ENCODE measurements at places on chromosomes 16 and 17.
A peak's percentile ranks its signal among the peaks of the same experiment; 100 is the strongest.

DNA sequence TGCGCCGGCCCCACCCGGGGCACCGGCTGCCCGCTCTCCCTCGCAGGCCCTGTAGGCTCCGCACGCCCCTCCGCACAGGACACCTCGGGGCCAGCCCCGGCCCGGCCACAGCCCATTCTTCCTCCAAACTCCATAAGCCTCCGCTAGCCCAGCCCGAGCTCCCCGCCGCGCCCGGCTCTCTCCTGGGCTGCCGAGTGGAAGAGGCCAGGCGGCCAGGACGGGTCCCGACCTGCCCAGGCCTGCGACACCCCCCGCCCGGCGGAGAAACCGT is 397 bp downstream of the NCOR1 start:
- no peak for DNase-seq

DNA sequence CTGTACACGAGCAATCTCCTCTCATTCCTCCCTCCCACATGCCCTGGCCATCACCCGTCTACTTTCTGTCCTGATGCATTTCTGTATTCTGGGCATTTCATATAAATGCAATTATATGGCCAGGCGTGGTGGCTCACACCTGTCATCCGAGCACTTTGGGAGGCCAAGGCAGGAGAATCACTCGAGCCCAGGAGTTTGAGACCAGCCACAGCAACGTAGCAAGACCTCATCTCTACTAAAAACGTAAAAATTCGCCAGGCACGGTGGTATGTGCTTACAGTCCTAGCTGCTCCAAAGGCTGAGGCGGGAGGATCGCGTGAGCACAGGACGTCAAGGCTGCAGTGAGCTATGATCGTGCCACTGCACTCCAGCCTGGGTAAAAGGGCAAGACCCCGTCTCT is 4.8 kb downstream of the MEAK7 start:
- DNase-seq = no peak

DNA sequence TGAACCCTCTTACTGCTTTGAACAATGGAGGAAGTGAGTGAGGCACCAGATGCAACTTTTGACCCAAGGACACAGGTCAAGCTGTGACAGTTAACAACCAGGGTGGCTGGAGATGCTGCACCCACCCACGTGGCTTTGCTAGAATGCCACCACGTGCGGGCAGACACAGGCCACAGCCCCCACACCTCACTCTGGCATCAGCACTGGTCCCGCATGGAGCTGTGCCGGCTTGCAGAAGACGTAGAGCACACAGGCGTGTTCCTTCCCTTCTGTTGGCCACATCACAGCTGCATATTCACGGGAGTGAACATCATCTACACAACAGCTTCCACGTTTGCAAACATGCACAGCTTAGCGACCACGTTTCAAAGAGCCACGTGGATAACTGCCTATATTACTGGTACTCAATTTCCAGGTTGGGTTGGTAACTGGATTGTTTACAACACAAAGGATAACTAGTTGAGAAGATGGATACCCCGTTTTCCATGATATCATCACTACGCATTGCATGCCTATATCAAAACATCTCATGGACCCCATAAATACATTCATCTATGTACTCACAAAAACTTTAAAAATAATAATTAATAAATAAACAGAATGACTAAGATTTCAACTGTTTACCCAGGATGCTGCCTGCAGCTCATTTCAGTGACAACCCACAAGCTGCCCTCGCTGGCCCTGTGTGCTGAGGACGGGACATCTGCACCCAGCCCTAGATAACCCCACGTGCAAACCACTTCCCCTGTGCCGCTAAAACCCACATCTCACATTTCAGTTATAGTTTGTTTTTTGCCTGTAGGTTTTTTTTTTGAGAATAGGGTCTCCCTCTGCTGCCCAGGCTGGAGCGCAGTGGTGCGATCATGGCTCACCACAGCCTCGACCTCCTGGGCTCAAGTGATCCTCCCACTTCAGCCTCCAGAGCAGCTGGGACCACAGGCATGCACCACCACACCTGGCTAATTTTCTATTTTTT is 132.0 kb downstream of the ANKRD11 start:
- peak; percentile 43 for DNase-seq

DNA sequence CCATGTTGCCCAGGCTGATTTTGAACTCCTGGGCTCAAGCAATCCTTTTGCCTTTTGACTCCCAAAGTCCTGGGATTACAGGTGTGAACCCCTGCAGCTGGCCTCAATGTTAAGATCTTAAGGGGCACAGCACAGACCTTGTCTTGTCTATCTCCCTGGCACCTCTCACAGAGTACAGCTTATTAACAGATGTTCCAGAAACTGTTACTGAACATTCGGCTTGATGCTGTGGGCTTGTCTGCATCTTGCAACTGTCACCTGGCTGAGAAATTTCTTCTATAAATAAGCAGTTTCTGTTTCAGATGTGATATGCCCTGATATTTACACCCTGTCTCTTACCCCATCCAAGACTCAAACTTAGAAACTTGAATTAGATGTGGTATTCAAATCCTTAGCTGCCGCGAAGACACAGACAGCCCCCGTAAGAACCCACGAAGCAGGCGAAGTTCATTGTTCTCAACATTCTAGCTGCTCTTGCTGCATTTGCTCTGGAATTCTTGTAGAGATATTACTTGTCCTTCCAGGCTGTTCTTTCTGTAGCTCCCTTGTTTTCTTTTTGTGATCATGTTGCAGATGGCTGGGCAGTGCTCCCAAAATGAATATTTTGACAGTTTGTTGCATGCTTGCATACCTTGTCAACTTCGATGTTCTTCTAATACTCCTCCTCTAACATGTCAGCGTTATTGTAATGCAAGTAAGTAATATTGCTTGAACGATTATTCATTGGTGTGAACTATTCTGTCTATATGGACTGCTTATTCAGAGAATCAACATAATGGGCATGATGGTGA is at the start of gene TNFRSF17:
Gene TNFRSF17, plus strand, starts transcription at position 450 of the 791 bp plus-strand sequence. Its CDS starts 115 bp downstream, at position 565.
- no peak for DNase-seq

GRCh38 chr16:59305850-59306249 is 571.7 kb upstream of the GOT2 start:
- DNase-seq = no peak
